Cortex of kidney (tissue), 1 donor: ENCODE measurements at places on chromosomes 7 and 10.

GRCh38 chr7:69811476-69812308 is 213.4 kb downstream of the AUTS2 start:
- DNase-seq = no peak

DNA sequence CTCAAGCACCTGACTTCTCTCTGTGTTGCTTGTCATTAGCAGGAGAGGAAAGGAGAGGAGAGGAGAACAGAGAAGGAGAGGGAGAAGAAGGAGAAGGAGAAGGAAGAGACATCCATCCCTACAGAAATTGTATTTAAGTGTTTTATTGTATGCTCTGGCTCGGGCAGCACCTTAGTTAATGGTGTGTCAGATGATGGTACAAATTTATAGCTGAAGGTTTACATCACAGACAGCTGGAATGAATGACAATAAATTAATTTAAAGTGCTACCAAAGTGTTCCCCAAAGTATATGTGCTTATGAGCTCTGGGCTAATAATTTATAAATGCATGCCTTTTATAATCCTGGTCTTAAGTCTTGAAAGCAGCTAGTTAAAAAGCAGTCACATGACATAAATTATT is 38.1 kb upstream of the ZMIZ1 start:
- DNase-seq = no peak

DNA sequence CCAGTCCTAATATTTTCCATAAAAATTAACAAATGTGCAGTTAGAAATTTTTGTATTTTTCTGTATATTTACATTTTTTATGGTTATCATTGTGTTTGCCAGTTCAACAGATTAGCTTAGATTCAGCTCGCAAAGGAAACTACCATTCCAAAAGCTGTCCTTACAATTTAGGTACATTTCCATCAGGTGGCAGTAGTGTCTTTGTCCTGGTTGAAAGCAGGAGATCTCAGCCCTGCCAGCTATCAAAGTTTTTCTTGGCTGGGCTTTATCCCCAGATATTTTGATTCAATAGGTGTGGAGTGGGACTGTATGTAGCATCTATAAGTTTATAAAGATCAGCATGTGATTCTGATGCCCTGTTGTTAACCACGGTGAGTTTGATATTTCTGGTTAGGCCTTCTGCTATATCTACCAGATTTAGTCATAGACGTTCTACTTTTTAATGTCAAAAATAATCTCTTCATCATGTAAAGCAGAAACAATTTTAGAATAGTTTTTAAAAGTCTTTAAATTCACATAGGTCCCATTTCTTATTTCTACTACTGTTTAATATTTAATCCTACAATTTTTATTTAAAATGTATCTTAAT is 15.5 kb upstream of the ICA1 start:
- DNase-seq = no peak

DNA sequence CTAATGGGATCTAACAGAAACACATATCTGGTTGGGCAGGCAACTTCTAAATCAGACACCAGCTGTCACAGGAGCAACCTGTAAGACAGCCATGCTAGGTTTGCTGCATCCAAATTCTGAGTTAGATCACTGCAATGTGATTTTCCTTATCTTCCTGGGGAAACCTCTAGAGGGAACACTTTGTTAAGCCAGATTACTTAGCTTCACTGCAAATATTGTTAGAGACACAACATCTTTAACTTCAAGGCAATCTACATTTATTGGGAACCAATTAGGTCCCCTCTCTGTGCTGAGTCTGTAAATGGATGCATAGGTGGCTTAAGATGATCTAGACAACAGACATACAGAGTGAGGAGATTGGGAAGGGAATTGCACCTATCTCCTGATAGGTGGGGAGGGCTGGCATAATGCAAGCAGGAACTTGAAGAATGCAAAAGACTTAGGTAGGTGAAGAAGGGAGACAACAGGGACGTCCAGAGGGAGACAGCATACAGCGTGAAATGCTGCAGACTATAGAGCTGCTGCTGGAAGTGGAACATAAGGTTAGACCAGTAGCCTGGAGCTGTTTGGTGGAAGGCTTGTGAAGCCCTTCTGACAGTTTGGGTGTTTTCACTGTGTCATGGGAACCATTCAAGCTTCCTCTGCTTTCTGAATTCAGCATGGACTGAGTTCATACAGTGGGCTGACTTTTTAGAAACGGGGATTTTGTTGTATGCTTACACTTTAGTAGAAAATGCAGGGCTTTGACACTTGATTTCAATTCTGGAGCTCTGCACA is 109.8 kb upstream of the ELMO1 start:
- DNase-seq = no peak

GRCh38 chr7:79293655-79294142 is 159.8 kb downstream of the MAGI2 start:
- DNase-seq = no peak

DNA sequence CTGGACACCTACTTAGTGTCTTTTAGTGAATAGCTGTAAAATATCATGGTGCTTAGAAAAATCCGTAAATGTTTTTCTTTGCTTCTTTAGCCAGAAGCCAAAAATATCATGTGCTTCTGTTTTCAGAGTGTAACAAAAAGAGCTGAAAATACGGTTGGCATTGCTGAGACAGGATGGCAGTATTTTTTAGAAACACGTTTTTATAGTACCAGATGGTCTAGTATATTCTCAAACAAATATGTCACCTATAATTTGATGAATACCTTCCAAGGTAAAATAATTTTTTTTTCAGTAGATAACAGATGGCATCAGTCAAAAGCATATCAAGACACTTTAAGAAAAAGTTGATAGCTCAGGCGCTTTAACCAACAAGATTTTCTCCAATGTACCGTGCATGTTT is 326.6 kb downstream of the PHF14 start:
- no peak for DNase-seq

- DNase-seq = no peak
Measured at GRCh38 chr10:48801001-48801421, 116.3 kb downstream of the WDFY4 start.

GRCh38 chr10:88388324-88388723 is 194.8 kb downstream of the RNLS start:
- no peak for DNase-seq

- no peak for DNase-seq
Measured at GRCh38 chr7:91543646-91544045, 279.4 kb downstream of the FZD1 start.

DNA sequence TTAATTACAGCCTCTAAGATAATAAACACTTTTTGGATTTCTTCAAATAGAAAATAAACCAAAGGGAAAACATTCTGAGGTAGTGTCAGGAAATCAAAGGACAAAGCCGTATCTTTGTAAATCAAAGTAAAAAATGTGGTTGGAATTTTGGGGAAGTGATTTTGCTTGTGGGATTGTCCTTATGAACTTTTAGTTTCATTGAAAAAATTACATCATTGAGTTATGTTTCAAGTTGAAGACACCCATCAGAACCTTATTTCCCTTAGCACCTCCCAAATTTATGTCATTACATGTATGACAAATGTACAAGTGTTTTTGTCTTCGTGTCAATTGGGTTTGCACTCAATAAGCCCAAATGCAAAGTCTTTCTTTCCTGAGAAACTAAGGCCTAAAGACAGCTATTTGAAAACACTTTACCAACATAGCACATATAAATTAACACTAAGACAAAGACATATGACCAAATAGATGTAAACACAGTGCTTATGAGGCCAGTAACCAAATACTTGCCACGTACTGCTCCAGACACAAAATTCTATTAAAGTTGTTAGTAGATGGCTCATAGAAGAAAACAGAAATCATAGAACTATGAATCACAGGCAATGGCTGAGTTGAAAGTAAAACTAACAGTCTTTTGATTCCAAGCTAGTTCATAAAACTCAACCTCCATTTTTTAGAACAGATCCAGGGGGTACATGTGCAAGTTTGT is 26.9 kb upstream of the LAMB4 start:
- DNase-seq = no peak

DNA sequence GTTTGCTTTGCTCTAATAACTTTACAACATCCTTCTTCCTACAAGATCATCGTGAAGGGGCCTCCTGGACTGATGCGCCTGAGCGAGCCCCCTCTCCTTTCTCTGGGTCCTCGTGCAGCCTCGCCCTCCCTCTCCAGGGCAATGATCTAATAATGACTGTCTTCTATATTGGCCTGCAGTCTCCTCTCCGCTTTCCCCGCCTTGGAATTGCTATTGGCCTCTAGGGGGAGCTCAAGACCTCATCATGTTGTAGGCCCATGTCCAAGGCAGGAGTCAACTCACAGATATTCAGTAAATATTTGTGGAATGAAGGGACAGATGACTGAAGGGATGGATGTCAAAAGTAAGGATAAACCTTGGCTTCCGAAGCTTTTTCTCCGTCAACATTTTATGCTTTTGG is 1180.3 kb downstream of the TYW1 start:
- DNase-seq = no peak

- DNase-seq = no peak
Measured at GRCh38 chr7:151559557-151560183, 40.0 kb upstream of the RHEB start.

DNA sequence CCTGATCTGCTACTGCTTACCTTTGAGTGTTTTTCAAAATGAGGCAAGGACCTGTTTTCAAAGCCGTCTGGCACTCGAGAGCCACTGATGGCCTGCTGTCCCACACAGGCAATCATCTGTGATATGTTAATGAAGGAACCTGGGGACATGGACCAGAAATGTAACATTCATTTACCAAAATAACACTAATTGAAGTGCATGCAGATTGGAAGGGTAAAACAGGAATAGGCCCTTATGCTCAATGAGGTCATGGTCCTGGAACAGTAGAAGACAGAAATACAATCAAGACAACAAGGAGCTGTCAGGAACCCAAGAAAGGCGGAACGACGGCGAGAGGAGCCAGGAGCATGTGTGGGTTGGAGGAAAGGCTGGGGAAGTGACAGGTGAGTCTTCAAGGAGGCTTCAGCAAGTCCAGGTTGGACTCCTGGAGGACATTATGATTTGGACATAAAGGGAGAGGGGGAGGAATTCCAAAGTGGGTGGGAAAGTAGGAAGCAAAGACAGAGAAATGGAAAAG is 28.3 kb downstream of the POLR3A start:
- no peak for DNase-seq

DNA sequence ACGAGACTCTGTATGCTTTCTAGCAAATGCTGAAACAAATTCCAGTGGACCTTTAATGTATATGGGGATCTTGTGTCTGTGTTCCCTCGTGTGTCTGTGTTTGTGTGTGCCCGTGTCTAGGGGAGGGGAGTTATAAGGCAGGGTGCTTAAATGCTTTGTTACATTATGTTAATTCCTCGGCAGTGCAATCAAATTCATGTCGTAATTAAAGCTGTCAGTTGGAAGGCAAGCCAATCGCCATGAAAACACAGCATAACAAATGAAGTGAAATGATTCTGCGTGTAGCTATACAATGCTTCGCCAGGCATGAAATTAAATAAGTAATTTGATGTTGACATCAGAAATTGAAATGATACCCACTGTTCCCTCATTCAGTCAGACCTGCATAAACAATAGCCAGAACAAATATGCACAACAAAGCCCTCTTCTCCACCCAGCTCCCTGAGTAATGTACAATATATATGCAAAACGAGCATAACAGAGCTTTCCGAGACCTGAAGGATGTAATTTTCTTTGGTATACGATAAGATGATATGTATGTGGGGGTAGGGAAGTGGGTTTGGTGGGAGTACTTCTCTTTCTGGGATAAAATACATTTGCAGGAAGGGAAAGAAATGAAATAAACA is 534.1 kb downstream of the AUTS2 start:
- DNase-seq = no peak
